ENCODE measurements at places on chromosomes 16 and 17. TPM values are rescaled to one million over a fixed set of nuclear protein-coding genes. Genes with fewer than 3 reads are reported as not detected.

DNA sequence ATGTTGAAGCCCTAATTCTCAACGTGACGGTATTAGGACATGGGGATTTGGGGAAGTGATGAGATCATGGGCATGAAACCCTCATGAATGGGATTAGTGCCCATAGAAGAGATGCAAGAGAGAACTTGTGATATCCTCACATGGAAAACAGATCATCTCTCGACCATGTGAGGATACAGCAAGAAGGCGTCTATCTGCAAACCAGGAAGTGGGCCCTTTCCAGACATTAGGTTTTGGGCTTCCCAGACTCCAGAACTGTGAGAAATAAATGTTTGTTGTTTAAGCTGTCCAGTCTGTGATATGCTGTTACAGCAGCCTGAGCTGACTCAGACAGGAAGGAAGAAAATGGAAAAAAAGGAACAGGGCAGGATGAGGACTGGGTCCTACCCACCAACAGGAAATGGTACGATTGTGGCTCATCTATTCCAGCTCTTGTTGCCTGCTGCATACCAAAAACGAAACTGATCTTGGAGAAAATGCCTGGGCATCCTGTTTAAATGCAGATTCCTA, 21.9 kb upstream of the SSTR2 start:
- DNase-seq: no peak

GRCh38 chr16:28291651-28292626, at the start of gene SBK1:
Gene SBK1 (plus strand): TSS chr16:28292525. CDS start chr16:28317392, 24,867 bp downstream.
- DNase-seq: peak; percentile 49

GRCh38 chr17:2853283-2854142, 57.3 kb downstream of the RAP1GAP2 start:
- DNase-seq: no peak

GRCh38 chr17:42795465-42795864, 3.0 kb downstream of the COA3 start:
- no peak for DNase-seq

DNA sequence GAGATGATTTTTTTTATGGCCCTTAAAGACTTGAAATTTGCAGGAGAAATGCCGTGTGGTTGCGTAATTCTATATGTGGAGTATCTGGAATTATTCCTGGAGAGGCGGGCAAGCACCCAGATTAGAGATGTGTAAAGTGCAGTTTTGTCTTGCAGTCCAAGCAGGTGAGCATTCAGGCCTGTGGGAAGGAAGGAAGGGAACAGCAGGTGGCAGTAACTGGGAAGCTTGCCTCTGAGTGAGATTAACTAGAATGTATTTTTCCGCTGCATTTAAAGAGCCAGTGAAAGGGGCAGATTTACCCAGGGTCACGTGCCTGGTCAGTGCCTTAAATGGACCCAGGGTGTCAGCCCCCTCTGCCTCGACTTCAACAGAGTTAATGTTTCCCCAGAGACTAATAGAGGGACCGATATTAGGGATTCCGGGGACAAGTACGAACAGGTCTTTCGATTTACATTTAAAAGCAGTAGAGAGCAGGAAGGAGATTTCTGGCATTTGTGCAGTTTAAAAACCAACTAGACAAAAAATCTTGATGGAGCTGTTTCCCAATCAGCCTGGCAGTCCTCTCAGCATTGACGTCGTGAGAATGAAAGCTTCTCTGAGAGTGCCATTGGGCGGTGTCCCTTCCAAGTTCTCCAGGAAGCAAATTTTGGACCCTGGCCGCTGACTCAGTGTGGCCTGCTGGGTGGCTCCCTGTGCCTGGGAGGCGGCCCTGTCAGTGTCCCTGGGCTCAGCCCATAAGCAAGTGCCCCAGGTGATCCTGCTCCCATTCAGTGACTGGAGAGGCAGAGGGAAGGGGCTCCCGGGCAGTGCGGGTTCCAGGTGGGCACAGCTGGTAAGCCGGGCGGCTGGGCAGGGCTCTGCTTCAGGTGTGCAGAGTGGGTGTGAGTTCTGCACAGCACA, 38.2 kb downstream of the KSR1 start:
- peak; percentile 51 for DNase-seq

DNA sequence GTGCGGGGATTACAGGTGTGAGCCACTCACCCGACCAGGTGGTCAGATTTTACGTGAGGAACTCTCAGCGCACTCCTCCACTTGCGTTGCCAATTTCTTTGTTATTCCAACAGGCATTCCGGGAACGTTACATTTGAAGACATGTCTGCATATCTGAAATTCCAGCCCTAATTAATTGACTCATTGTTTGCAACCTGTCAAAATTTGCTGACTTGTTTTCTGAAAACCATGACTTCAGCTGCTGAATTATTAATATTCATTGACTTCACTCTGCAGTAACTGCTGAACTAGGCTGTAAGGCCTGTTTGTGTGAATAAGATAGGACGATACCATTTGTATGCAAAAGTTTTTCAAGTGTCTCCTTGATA, 16.6 kb downstream of the G6PC1 start:
- DNase-seq: no peak

GRCh38 chr17:45923511-45924268, 29.3 kb downstream of the MAPT start:
- no peak for DNase-seq

GRCh38 chr16:84559311-84559932, 55.0 kb upstream of the MEAK7 start:
- no peak for DNase-seq

GRCh38 chr16:22688463-22688862, 125.5 kb upstream of the HS3ST2 start:
- DNase-seq: no peak

- no peak for DNase-seq
Measured at GRCh38 chr16:73113336-73113735, 65.4 kb upstream of the ZFHX3 start.

- DNase-seq: peak; percentile 50
Measured at GRCh38 chr17:56939869-56940484, 20.9 kb downstream of the COIL start.

- DNase-seq: no peak
Measured at GRCh38 chr16:2470234-2470601, 879 bp upstream of the NTN3 start.

DNA sequence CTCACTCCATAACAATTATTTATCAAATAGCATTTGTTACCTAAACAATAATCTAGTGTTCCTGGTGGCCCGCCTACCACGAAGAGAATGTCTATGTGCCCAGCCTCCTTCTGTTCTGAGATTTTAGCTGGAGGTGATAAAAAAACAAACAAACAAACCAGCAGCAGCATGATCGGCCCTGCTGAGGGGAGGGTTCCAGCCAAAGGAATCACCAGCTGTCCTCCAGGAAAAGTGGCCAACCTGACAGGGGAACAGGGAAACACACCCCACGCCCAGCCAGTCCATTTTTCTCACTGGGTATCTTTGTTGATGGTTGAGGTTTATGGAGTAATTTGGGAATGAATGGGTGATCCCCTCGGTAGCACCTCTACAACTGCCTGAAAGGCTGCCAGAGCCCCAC, 203.0 kb upstream of the DYNLRB2 start:
- no peak for DNase-seq

DNA sequence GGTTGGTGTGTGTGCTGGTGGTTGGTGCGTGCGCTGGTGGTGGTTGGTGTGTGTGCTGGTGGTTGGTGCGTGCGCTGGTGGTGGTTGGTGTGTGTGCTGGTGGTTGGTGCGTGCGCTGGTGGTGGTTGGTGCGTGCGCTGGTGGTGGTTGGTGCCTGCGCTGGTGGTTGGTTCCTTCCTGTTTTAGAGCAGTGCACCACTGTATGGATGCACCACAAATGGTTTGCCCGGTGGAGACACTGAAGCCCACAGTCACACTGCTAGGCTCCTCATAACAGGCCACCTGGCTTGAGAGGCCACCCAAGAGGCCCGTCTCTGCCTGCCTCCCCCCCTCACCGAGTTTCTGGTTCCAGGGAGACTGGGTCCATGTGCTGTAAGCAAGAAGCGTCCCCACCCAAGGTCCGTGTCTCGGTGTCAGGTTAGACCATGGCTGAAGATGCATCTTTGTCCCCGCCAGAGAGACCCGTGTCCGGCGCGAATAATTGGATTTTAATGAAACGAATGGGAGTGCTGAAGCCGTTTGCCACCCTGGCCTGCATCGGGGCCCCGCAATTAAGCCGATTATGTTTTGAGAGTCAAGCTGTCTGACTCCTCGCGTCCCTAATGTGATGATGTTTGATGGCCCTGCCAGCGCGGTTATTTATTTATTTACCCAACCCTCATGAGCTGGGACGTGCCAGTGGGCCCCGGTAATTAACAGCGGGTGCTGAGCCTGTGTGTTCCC, 161.3 kb upstream of the GSE1 start:
- no peak for DNase-seq

DNA sequence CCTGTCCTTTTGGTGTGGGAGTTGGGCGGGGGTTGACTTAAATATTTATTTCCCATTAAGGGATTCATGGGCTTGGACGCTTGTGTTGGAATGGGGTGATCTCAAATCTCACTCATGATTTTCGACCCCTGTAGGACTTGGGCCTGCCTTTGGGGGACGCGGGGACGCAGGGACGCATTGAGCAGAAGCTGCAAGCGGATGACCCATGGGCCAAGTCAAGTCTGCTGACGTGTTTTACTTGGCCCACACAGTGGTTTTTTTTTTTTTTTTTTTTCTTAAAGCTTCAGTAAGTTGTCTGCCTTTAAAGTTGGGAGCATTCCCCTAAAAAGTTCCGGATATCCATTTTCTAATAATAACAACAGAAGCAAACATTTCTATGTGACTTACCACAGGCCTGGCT, 28.9 kb downstream of the CMIP start:
- DNase-seq: no peak

DNA sequence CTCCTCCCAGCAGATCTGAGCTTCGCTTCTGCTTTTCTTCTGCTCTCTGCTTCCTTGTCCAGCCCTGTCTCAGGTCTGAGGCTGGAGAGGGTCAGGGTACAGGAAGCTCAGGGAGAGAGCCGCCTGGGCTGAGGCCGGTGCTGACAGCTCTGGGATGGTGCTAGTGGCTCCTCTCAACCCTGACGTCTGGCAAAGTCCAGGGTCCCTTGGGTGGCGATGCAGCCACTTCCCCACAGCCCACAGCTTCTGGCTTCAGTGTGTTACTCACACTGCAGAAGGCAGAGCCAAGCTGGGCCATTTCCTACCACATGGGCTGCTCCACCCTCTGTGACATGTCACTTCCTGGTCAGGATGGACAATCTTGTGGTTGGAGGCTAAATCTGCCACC, at the start of gene CD300C:
TSS of gene CD300C (minus strand) at position 273 of the 388 bp plus-strand sequence. CDS start 333 bp downstream, outside the sequence.
- no peak for DNase-seq

- DNase-seq: no peak
Measured at GRCh38 chr16:59886021-59886420, 1151.9 kb upstream of the GOT2 start.

DNA sequence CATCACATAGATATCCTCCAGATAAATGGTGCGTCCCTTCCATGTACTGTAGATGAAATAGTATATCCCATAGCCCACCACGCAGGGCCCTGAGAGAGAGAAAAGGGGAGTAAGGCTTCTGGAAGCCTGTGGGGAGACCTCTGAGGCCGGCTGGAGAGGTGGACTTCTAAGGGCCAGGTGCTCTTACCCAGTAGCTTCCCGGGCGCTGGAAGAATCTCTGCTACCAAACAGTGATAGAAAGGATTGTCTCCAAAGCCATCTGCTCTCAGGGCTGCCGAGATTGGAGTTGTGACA, 718 bp downstream of the SAT2 start:
- DNase-seq: no peak

DNA sequence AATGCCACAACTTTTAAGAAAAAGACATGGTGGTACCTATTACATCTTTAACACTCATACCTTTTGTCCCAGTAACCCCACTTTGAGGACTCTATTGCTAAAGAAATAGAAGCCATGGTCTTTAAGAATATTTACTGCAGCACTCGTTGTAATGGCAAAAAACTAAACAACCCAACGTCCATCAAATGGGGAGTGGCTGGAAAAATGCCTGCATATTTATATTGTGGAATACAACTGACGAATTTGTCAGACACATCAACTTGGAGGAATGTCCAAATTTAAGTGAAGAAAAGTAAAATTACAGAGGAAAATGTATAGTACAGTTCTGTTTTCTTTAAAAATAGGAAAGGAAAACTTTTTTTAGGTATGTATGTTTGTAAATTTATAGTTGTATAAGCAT, 47.8 kb downstream of the STX8 start:
- DNase-seq: no peak

DNA sequence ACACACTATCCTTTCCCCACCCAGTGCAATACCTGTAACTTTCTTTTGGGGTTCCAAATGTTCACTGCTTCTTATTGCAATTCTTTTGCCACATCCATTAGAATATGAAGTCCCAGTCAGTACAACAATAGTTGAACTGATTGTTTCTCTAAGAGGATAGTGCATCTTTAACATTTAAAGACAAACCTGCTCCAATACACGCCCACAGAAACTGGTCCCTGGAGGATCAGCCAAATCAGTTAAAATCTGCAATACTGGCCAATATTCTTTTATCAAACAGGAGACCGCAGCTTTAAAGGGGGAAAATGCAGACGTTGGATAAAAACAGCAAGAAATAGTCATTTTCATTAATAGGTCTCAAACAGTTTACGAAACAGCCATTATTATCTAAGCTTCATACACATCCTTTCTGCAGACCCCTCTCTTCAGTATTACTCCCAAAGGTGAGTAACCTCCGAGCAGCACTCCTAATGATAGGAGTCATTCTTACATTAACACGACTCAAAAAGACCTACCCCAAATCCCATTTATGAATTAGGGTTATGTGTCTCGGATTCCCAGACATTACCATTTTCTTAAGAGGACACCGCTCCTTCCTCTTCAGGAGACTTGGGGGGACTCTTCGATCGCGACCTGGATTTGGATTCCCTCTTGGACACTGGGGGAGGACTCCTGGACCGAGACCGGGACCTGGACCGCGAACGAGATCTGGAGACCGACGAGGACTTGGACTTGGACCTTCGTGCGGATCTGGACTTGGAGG, 1.4 kb downstream of the SRSF2 start:
- no peak for DNase-seq

DNA sequence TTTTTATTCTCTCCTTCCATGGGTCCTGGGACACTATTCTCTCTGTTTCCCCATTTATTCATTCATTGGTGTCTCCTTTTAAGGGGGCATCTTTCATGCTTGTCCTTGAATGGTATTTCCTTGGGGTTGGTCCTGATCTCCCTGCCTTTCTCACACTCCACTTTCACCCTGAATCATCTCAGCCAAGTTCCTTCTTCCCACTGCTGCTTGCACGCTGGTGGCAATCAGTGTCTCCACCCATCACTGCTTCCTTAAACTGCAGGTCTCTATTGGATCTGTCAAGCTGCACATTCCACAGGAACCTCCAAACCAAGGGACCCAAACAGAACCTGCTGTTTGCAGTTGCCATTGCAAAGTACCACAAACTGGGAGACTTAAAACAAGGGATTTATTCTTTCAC, 89.3 kb upstream of the SDK2 start:
- no peak for DNase-seq

The KCNH4 gene
- total RNA-seq: not detected

The MSLN gene
- total RNA-seq: 40.9 TPM

The EVI2B gene
- 0.20 TPM for total RNA-seq

The PYDC1 gene
- not detected for total RNA-seq

The KRT24 gene
- total RNA-seq: not detected

The ABCC3 gene
- 66.2 TPM for total RNA-seq

The CLEC16A gene
- 18.0 TPM for total RNA-seq

The CLEC3A gene
- total RNA-seq: not detected

The C16orf95 gene
- total RNA-seq: 12.2 TPM

The BAIAP3 gene
- 44.7 TPM for total RNA-seq

The HBQ1 gene
- not detected for total RNA-seq

The TOP2A gene
- 141 TPM for total RNA-seq

The FBXO39 gene
- not detected for total RNA-seq

The TMEM235 gene
- not detected for total RNA-seq

Data from HCT116 (cell line).